ENCODE measurements at places on chromosomes 1 and 21. TPM values are rescaled to one million over a fixed set of nuclear protein-coding genes. Genes with fewer than 3 reads are reported as not detected.

Gene KRTAP6-3
- not detected for polyA plus RNA-seq

Gene LENEP
- polyA plus RNA-seq, result 0.21 TPM

Gene OR2G3
- polyA plus RNA-seq, result not detected

Gene CYP4A11
- polyA plus RNA-seq, result not detected

DNA sequence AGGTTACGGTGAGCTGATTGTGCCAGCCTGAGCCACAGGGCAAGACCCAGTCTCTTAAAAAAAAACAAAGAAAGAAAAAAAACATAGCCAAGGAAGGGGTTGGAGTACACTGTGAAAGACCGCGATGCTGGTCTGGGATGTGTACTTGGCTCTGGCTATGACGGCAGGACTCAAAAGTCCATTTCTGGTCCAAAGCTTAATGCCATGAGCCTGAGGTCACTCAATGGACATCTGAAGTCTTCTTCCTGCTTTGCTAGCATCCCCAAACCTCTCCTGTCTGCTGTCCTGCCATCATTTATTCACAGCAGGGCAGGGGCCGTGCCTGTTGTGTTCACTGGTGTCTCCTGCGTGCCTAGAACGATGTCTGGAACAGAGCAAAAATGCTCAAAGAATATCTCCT lies 1.5 kb upstream of the ARHGEF10L start:
- no peak for DNase-seq

- DNase-seq, result no peak
These were observed 216.2 kb upstream of the SAMSN1 start for GRCh38 chr21:14762327-14762726.

DNA sequence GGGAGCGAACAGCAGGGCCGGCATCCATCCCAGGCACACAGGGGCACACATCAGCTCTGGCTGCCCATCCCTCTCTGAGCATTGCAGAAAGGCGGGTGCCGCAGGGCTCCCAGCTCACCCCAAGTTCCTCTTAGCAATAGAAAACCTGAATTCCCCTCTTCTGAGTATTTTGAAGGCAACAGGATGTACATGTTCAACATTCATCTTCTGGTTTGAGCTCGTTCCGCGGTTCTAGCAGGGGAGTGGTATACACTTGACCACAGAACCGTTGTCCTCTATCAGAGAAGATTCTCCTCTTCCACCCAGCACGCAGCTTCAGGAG lies 23.6 kb downstream of the ACTA1 start:
- DNase-seq, result no peak

GRCh38 chr1:214271174-214271858 lies 9.6 kb upstream of the SMYD2 start:
- no peak for DNase-seq

DNA sequence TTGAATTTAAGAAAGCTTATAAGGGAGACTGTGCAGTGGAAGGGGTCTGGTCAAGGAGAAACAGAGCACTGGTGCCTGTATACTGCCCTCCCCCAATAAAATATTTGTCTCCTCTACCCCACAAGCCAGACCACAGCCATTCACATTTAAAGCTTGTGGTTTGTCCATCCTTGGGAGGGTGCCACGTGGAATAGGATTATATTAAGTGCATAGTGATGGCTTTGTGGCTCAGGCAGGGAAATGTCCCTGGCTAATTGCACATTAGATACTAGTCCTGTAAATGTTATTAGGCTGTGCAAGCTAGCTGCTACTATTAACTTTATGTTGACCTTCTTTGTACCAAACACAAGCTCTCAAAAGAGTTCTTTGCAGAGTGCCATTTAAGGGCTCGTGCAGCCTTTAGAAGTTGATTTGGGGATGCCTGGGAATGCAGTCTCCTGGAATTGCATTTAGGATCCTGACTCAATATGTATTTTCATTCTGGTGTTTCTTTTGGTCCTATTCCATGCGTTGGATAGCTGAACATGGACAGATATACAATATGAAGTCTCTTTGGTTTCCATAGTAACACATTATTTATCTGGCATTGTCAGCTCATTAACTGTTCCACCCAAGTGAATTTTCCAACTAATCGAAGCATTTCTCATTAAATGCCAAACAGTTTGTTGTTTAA lies 210.6 kb downstream of the ROR1 start:
- no peak for DNase-seq

DNA sequence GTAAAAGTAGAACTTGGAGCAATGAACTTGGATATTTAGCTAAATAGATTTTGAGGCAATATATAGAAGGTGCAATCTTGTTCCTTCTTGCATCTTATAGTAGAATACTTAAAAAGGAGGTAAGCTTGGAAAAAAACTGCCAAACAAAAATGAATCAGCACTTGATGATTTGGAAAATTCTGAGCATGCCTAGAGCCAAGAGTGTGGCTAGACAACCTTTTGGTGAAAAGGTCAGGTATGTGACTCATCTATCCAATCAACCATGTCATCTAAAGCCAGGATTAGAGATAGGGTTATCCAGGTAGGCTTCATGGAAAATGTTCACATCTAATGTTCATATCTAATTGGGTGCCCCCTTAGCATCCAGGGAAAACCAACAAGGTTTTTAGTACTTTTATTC lies 515.0 kb downstream of the COL11A1 start:
- no peak for DNase-seq

DNA sequence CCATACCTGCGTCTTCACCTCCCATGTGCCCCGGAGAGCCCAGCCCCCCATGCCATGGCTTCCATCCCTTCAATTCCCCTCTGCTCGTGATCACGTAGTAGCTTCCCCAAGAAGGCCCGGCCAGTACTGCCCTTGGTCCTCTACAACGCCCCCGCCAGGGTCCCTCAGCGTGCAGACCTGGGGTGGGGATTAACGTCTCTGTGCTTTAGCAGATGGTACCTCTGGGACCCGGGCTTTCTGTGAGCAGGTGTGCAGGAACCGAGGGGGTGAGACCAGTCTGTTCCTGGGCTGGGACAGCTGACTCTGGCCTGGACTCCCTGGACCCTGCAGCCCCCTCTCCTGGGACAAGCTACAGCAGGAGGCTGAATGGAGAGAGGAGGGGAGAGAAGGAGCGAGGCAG lies 1.2 kb downstream of the PLCH2 start:
- DNase-seq, result no peak

DNA sequence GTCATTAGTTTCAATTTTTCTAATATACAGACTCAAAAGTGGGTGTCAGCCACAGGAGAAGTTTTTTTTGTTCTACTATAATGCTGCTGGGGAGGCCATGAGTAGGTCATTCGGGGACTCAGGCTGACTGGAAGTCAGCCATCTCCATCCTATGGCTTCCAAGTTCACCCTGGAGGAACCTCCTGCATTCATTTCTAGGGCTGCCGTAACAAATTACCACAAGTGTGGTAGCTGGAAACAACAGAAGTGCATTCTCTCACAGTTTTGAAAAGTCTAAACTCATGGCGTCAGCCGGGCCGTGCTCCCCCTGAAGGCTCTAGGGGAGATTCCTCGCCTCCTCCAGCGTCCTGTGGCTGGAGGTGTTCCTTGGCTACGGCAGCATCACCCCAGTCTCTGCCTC lies 17.7 kb downstream of the AGT start:
- no peak for DNase-seq

DNA sequence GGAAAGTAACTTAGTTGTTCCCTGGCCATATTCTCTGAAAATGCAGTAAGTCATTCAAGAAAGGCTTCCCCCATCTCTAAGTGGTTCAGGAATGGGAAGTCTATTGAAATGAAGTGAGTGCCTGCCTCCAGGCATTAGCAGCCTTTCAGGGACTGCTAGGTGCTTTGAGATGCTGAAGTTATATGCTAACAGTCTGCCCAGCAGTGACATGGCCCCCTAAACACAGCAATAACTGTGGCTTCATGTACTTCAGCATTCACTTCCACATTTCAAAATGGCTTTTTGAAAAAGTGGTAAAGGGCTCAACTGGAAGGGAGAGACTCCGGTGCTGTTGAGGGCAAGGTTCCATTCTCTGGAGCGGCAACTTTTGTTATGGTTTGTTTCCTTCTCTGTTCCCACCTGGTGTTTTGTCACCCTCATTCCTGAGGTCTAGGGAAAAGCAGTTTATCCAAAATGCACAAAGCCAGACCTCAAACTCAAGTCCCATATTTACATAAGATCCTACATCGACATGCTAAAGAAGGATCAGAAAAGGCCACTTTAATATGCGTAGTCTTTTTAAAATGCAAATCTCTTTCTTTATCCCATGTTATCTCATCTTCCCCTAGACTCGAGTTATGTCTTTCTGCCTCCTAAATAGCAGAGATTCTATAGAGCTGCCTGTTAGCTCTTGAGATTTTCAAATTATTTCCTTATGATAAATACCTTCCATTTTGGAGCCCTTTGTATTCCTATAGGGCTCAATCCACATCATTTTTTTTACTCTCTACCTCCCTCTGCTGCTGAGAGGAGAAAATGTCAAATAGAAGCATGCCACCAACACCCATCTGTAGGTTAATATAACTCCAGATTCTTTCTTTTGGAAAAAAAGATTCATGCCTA lies 34.2 kb upstream of the LRRC8C start:
- no peak for DNase-seq

DNA sequence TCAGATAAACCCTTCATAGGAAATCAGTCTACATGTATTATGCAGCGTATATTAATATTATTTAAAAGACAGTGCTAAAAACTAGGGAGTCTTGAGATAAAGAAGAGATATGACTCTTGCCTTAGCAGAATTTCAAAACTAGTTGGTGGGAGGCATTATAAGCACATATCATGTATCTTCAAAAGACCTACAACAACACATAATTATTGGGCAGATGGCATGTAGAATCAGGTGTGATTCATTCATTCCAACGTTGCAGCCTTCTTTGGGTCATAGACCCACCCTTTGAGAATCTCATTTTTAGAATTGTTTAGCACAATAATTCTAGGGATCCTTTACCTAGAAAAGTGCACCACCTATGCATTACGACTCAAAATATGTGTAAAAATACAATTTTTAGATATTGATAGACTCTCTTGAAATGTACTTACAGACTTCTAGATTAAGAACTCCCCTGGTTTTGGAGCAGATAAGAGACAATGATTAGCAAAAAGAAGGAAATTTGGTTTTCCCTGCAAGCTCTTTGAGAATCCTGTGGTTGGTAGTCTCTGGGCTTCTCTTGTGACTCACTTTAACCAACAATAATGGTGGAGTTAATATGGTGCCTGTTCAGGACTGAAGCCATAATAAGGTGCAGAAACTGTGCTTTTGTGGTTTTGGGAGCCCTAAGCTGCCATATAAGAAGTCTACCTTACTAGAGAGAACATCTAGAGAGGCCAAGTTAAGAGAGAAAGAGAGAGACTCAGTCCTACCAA lies 85.3 kb upstream of the RGS4 start:
- DNase-seq, result no peak

DNA sequence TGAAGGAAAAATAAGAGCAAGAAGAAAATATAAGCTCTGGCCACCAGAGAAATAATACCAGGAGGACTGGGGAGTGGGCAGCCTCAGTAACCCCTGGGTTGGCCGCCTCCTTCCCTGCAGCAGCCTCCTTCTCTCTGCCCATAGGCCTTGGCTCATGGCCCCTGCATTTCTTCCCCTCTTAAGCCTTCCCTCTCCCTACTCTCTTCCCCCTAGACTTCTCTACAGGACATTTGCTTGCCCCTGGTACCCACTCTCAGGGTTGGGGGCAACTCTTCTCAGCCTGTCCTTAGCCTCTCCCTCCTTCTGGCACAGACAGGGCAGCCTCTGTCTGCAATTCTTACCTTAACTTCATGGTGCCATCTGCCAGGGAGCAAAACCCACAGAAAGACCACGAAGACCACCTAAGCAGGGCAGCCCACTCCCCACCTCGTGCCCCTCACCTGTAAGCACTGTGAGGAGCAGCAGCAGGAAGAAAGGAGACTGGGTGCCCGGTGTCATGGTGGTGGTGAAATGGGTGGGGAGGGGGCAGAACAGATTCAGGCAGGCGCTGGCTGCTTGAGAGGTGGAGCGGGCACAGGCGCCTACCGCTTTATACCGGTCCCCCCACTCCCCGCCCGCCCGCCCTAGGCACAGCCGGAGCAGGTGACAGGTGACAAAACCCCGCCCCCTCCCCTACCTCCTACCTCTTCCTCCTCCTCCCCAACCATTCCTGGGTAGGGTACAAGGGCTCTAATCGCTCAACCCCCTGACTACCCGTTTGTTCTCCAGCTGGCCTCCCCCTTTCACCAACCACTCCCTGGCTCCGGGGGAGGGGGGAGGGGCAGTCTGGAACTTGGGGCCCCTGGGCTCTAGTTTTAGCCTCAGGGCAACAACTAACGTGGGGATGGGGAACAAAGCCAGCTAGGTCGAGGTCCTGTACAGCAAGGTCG lies 15.1 kb downstream of the THBS3 start:
- DNase-seq, result no peak

- no peak for DNase-seq
These were observed 3.7 kb upstream of the SDE2 start for GRCh38 chr1:226002667-226003501.

DNA sequence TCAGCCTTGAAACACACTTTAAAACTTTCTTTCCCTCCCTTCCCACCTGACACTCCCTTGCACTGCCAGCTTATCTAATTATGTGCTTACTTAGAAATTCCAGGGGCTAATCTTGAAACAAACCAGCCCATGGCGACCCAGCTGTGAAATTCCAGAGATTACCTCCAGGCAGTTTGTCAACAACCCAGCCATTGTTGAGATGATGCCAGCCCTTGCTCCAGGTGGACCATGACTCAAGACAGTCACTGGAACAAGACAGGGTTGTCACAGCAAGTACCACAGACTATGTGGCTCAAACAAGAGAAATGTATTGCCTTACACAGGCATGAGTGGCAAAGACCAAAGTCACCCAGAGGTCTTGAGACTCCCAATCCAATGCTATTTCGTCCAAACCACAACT lies 7.9 kb downstream of the FYB2 start:
- DNase-seq, result no peak

DNA sequence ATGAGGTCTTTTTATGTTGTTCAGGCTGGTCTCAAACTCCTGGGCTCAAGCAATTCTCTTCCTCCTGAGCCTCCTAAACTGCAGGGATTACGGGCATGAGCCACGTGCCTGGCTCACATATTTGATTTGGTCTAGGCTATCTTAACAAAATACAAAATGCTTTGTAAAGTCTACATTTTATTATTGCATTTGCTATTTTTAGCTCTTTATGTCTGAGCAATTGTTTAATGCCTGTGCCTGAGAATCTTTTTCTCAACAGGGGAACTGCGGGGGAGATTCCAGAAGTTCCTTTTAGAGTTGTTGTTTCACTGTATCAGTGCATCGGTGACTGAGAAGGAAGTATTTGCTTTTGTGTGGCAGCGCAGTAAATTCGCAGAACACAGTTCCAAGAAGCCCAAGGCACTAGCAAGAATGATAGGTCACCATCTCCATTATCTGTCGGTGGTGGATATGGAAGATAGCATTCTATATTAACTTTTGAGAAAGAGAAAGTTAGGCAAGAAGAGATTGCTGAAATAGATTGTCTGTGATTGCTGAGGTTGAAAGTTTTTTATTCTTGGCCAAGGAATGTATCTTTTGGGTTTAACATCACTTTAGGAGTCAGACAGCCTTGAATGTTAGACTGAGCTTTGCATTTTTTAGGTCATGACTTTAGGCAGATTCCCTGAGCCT lies 167.3 kb downstream of the PDE4B start:
- no peak for DNase-seq

All from AG04450 (cell line).